ENCODE measurements at places on chromosomes 2 and 18. TPM values are rescaled to one million over a fixed set of nuclear protein-coding genes. Genes with fewer than 3 reads are reported as not detected.

REG3A gene
- not detected for total RNA-seq

ACKR3 gene
- total RNA-seq, result 32.3 TPM

DARS1 gene
- 52.7 TPM for total RNA-seq

AQP4 gene
- total RNA-seq, result not detected

BOLL gene
- total RNA-seq, result not detected

All from A549 treated with CpdA at 1 μM for 4 hours (cell line).